Stimulated activated CD4-positive, alpha-beta T cell treated with anti-CD3 and anti-CD28 coated beads, Interleukin-2, amount 100 ng/mL, for 4 hours (primary cell): ENCODE measurements at places on chromosomes 1 and 21.
A peak's percentile ranks its signal among the peaks of the same experiment; 100 is the strongest.

- no peak for DNase-seq
Observed at GRCh38 chr1:224785040-224785328, 144.5 kb upstream of the DNAH14 start.

- no peak for DNase-seq
Observed at GRCh38 chr1:182196897-182197870, 135.7 kb upstream of the ZNF648 start.

DNA sequence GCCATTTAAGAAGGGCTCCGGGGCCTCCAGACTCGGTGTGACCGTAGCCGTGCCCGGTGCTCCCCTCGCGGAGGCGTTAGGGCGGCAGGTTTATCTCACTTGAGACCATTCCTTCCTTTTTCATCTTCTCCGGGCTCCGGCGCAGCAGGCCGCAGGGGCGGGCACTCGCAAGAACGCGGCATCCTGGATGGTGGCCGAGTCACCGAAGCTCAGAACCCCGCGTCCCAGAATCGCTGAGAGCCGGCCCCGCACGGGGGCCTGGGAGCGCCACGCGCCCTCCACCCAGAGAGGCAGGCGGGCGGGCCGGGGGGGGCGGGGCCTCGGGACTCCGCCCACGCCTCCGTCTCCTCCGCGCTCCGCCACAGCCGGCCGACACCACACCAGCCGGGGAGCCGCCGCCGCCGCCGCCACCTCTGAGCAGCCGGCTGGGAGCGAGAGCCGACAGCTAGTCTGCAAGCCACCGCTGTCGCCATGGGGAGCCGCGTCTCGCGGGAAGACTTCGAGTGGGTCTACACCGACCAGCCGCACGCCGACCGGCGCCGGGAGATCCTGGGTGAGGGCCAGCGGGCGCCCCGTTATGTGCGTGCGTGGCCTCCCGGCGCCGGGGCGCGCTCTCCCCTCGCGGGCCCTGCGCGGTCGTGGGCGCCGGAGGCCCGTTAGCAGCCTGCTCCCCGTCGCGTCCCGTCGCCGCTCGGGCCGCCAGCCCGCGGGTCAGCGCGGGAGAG is at the start of gene DEGS1:
Gene DEGS1 (plus strand): TSS at position 375 of the 725 bp plus-strand sequence. CDS start 97 bp downstream, at position 472.
- peak; percentile 70 for DNase-seq

DNA sequence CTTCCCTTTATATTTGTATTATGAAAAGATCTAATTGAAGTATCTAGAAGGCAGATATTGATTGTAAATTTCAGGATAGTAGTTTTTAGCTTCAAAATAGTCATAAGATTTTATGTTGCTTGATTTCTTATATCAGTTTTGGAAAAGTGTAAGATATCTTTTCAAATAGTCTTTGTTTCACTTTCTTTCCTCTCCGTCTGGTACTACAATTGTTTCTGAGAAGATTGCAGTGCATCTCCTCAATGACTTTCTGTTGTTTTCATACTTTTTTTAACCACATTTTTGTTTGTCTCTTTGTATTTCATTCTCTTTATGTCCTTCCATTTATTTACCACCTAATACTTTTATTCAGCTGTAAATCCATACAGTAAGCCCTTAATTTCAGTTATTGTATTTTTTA is 964.6 kb upstream of the B3GALT2 start:
- no peak for DNase-seq

GRCh38 chr1:9293533-9294404 is 1.1 kb downstream of the SPSB1 start:
- no peak for DNase-seq

DNA sequence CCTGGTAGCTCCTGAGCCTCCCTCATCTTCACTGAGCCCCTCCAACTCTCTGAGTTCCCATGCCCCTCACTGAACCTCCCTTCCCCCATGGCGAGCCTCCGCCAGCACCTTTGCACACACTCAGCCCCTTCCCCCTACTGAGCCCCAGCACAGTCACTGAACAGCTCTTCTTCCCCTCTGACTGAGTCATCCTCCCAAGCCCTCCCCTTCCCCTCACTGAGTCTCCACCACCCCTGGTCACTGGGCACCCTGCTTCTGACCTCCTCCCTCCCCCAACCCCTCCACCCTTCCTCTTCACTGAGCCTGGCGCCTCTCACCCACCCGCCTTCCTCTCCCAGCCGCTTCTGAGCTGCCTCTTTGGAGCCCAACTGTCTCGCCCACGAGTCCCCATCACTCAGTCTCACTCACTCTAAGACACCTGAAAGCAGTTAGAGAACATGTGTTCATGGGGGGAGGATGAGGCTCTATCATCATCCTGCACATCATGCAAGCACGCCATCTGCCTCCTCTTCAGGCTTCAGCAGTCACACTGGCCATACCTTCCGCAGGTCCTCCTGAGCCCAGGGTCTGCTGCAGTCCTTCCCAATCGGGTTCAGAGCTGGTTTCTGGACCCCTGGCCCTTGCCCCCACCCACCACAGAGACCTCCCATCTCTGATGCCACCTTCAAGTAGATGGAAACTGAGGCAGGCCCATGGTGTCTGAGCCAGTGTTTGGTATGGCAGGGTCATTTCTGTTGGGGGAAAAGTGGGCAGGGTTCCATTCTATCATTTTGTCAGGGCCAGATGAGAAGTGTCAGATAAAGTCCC is 2.0 kb upstream of the TRNP1 start:
- DNase-seq = no peak

- no peak for DNase-seq
Observed at GRCh38 chr1:97905141-97905940, 15.5 kb downstream of the DPYD start.

GRCh38 chr1:8427986-8428385 is 110.1 kb downstream of the SLC45A1 start:
- no peak for DNase-seq

GRCh38 chr21:17578876-17579275 is 33.8 kb downstream of the BTG3 start:
- no peak for DNase-seq

- no peak for DNase-seq
Observed at GRCh38 chr1:38561725-38562124, 297.8 kb downstream of the RRAGC start.

- no peak for DNase-seq
Observed at GRCh38 chr1:48936436-48936835, 159.7 kb upstream of the BEND5 start.

GRCh38 chr1:76501586-76502219 is 365.6 kb upstream of the ST6GALNAC5 start:
- no peak for DNase-seq

GRCh38 chr1:74697832-74698231 is 24.2 kb upstream of the ERICH3 start:
- no peak for DNase-seq

GRCh38 chr1:40337443-40337842 is 20.4 kb upstream of the COL9A2 start:
- no peak for DNase-seq

GRCh38 chr1:232797856-232798510 is 7.2 kb upstream of the MAP10 start:
- DNase-seq = no peak

- no peak for DNase-seq
Observed at GRCh38 chr1:148333875-148334338, 149.2 kb downstream of the PPIAL4G start.

DNA sequence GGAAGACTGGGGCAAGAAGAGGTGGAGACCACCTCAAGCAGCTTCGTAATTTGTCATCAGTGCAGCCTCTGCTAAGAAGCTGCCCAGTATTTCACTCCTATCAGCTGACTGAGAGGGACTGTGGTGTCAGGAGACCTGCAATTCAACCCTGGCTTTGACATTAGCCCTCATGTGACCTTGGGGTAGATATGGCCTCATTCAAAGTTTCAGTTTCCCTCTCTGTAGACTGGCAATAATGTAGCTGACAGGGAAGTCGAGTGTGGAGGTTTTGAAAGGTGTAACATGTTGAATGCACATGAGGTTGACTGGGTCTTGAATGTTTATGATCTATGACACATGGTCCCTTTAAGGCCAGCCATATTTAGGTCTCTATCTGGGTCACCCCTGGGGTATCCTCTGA is 2.2 kb upstream of the SPRR4 start:
- DNase-seq = no peak

GRCh38 chr1:27366411-27367159 is at the start of gene MAP3K6:
Gene MAP3K6, minus strand, starts transcription at chr1:27366961. Its CDS starts 364 bp downstream, at chr1:27366597.
- no peak for DNase-seq

DNA sequence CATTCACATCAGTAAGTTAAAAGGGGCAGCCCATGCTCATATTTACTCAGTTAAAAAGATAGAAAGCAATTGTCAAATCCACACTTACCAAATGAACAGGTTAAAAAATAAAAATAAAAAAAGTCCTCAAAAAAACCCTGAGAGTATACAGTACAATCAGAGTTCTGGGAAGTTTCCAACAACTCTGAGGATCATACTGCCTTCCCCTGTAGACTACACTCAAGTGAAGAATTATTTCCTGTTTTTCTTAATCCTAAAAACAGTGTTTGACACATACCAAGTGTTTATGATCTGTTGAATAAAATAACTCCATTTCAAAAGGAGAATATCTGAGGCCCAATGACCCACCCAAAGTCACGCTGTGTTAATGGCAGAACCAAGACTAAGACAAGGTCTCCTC is 61.8 kb downstream of the INTS7 start:
- DNase-seq = no peak

GRCh38 chr21:34031835-34032370 is 41.5 kb upstream of the MRPS6 start:
- DNase-seq = no peak

- DNase-seq = no peak
Observed at GRCh38 chr21:45831991-45832740, 149.4 kb upstream of the COL6A1 start.

DNA sequence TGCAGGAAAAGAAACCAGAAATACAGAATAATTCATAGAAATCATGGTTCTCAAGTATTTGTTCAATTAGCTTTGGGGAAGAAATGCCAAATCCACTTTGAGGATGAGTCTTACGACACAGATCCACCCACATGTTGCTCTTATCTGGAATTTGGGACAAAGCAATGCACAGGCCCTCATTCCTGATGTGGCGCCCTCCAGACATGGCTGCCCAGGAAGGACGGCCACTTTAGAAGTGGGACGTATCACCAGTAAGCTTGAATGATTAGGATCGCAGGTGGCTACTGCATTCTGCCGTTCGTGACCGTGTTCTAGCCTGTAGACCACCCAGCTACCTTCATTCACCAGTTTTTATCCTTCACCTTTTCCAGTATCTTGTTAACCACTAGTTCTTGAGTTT is 20.1 kb upstream of the NCMAP start:
- no peak for DNase-seq

DNA sequence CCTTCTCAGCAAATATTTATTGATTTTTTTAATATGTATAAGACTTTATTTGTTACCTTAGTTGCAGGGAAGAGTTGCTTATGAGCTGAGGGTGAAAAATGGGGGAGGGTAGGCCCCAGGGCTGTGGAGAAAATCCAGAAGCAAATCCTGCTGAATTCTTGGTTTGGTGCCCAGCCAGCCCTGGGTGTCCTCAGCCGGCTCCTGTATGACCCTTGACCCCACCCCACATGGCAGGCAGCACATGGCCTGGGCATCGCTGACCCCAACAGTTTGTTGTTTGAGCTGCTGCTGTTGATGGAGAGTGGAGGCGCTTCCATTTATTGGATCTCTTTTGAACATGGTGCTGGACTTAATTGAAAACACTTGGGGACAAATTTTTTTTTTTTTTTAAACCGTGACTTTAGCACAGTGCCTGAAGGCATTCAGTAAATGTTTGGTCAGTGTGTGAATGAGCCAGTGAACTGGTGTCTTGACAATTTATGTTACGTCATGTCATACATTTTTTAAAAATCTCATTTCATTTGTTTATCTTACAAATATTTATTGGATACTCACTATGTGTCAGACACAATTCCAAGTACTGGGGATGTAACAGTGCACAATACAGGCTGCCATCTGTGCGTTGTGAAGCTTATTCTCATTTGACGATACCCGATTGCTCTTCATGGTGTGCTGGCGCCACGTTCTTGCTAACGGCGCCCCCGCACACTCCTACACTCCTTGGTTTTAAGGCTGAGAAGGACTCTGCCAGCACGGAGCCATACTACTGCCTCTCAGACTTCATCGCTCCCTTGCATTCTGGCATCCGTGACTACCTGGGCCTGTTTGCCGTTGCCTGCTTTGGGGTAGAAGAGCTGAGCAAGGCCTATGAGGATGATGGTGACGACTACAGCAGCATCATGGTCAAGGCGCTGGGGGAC is 98.8 kb downstream of the MTR start:
- no peak for DNase-seq

DNA sequence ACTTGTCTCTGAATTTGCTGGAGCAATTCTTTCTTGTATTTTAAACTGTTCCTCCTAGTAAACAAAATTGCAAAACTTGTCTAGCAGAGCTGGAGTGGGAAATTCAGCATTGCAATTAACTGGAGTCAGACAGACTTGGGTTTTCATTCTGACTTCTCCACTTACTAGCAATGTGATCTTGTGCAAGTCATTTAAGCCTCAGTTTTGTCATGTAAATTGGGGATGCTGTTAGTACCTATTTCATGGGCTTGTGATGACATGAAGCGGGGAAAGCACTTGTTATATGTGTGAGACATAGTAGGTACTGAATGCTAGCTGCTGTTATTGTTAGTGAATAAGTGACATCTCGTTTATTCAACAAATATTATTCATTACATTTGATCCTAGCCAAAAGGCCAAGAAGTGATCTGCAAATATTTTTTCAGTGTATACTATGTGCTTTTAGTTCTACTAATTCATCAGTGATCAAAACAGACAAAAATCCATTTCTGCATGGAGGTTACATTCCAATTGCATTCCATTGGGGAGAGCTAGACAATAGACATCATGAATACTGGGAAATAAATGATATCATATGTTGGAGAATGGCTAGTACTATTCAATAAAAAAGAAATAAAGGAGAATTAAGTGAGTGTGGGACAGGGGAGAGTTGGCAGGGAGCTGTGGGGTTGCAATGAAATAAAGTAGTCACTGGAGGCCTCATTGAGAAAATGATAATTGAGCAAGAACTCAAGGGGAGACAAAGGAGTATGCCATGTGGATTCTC is 47.1 kb downstream of the CACHD1 start:
- no peak for DNase-seq

GRCh38 chr1:220929304-220929703 is 50.1 kb downstream of the HLX start:
- no peak for DNase-seq

DNA sequence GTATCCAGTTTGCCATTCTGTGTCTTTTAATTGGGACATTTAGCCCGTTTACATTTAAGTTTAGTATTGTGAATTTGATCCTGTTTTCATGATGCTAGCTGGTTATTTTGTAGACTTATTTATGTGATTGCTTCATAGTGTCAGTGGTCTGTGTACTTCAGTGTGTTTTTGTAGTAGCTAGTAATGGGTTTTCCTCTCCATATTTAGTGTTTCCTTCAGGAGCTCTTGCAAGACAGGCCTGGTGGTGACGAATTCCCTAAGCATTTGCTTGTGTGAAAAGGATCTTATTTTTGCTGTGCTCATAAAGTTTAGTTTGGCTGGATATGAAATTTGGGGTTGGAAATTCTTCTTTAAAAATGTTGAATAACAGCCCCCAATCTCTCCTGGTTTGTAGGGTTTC is 69.2 kb upstream of the PDC start:
- no peak for DNase-seq

- DNase-seq = no peak
Observed at GRCh38 chr21:21200939-21201615, 202.9 kb downstream of the NCAM2 start.

GRCh38 chr1:221335161-221336101 is 406.5 kb downstream of the DUSP10 start:
- DNase-seq = no peak

GRCh38 chr1:219927298-219927955 is 930 bp downstream of the SLC30A10 start:
- DNase-seq = no peak
